ENCODE measurements at places on chromosomes 11 and 22.

DNA sequence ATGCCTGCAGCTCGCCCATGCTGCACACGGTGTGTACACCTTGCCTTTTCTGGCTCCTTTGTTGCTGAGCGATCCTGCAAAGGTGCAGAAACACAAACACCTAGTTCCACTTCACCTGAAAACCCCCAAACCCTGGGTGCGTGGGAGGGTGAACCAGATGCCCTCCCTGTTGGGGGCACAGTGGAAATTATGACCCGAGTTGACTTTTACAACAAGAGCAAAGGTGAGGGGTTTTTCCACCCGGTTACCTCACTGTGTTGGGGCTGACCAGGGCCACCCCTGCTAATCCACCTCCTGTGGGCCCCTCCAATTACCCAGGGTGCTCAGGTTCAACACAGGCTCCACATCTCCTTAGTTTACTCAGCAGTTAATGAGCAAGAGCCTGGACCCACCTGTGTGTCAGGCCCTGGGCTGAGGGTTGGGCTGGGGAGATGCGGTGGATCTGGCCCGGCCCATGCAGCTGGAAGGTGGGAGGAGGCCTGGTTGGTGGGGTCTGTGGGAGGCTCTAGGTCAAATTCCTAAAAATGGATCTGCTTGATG is 42.1 kb downstream of the LRRC32 start:
- no peak for DNase-seq

DNA sequence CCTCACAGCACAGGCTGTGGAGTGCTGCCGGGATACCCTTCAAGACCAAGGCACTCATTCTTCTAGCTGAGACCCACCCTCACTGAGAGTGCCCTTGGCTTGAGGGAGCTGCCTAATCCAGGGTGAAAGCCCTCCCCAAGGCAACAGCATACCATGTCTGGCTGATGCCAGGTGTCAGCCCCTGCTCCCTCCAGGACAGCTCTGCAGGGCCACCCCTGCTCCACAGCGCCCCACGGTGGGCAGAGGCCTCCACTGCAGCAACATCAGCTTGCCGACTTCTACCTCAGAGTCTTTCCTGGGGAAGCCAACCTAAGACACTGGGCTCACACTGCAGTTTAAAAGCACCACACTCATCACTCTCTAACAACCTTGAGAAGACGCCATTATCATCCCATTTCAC is 29.0 kb downstream of the TTLL1 start:
- DNase-seq = no peak

DNA sequence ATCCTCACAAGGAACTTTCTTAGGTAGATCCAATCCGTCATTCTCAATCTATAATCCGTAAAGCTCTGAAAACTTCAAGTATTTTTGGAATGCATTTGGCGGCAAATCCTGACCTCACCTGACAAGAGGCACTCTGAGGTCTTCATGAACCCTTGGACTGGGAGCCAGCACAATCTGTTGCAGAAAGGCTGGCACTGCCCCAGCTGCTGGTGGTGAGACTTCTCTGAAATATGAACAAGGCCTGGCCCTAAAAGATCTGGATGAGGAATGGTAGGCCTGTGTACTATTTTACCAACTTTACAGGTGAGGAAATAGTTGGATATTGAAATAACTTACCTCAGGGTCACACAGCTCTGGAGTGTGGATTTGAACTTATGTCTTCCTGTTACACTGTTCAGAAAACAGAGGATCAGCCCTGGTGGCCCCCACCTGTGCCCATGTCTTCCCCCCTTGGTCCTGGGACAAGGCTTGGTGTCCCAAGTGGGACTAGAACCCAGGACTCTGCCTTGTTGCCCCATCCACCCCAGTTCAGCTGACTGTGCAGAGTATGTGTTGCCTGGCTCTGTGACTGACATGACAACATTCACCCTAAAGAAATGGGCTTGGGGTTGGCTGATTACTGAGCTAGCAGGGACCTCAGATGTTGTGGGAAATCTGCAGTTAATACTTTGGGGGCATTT is 471.4 kb downstream of the MN1 start:
- no peak for DNase-seq

GRCh38 chr22:26847816-26848215 is 190.4 kb downstream of the MIAT start:
- no peak for DNase-seq

DNA sequence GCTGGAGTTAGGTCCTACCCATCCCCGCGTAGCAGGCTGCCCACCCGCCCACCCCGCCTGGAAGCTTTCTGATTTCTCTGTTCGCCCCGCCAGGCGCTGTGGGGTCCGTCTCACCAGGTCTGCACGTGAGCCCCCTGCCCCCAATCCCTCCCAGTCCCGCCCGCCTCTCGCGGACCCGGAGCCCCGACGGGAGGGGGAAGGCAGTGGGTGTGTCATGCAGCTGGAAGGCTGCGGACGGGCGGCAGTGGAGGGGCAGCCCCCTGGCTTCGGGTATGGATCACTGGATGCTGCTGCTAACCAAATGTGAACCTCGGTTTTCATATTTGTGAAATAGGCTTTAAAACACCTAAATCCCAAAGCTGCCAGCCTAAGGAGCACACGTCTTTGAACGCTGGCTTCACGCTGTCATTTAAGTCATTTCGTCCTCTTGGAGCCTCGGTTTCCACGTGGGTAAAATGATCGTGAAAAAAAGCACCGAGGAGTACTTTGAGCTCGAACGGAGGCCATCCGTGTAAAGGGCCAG is 568 bp upstream of the BIK start:
- no peak for DNase-seq

- no peak for DNase-seq
Measured at GRCh38 chr11:9028581-9028980, 24.8 kb upstream of the NRIP3 start.

GRCh38 chr11:131832079-131832478 is 461.7 kb downstream of the NTM start:
- no peak for DNase-seq

- no peak for DNase-seq
Measured at GRCh38 chr11:9302448-9302847, 11.9 kb downstream of the TMEM41B start.

GRCh38 chr11:58616594-58616993 is 5.9 kb upstream of the CNTF start:
- peak; percentile 46 for DNase-seq

- peak; percentile 53 for DNase-seq
Measured at GRCh38 chr22:22060200-22061084, 77.9 kb upstream of the TOP3B start.

DNA sequence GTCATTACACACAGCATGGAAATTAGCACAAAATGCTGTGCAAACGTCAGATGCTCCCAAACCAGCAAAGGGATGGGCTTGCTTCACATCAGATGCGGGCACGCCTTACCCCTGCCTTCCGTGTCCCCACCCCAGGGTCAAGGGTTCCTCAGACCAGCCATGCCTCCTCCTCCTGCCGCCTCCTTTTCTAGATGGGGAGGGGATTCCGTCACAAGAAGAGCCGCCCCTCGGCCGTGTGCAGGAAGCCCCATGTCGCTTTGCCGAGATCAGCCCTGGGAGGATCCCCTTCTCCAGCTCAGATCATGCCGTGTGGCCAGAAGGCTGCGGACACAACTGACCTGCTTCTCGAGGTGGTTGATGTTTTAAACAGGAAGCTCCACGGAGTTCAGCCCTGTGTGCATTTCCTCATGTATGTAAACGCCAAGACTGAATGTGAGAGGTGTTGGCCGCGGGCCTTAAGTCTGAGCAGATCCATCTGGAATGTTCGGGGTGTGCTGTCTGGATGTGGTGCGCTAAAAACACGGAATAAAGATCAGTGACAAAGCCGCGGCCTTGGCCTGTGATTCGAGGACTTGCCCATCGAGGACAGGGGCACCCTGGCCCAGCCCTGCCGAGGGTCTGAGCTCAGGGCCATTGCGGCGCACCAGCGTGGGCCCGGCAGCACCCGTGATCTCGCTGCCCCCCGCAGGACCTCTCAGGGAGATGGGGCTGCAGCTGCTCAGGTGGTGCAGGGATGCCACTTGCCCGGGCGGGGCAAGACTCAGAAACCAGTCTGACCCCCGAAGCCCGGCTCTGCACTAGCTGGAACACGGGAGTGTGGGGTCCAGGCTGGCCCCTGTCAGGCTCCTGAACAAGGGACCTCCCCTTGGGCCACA is 412.9 kb downstream of the TBC1D22A start:
- peak; percentile 8 for DNase-seq

GRCh38 chr11:103808252-103808651 is 228.2 kb upstream of the DDI1 start:
- no peak for DNase-seq

- DNase-seq = no peak
Measured at GRCh38 chr11:44531636-44532035, 33.8 kb upstream of the CD82 start.

DNA sequence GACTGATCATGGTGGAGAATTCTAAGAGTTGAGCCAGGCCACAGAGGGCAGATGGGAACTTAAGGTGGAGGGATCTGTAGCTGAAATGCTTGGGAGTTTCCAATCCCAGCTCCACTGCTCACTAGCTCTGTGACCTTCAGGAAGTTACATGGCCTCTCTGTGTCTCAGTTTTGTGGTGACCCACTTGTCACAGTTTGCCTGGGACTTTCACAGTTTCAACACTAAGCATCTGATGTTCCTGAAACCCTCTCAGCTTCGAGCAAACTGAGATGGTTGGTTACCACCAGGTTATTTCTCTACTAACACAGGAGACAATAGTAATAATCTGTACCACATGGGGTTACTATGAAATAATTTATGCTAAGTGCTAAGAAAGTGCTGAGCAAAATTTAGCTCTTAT is 505.3 kb downstream of the OPCML start:
- DNase-seq = no peak

GRCh38 chr22:39422721-39423120 is 23.1 kb downstream of the TAB1 start:
- no peak for DNase-seq

GRCh38 chr11:41461057-41461681 is 1.7 kb upstream of the LRRC4C start:
- no peak for DNase-seq

GRCh38 chr11:125588505-125588904 is 4.1 kb upstream of the STT3A start:
- DNase-seq = no peak

DNA sequence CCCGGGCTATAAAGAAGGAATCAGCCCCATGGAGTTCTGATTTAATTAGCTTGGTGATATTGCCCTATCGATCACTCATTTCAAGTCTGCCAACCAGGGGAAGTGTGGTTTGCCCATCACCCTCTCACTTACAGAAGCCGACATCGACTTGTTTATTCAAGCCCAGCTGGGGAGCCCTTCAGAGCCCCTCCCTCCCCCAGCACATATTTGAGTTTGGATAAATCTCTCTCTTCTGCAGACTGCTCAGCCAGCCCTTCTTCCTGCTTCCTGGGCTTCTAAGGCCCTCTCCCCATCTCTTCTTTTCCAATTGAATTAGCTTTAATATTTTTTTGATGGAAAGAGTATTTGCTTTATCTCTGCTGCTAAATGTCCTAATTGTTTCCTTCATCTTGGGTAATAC is 299.0 kb downstream of the MIAT start:
- no peak for DNase-seq

DNA sequence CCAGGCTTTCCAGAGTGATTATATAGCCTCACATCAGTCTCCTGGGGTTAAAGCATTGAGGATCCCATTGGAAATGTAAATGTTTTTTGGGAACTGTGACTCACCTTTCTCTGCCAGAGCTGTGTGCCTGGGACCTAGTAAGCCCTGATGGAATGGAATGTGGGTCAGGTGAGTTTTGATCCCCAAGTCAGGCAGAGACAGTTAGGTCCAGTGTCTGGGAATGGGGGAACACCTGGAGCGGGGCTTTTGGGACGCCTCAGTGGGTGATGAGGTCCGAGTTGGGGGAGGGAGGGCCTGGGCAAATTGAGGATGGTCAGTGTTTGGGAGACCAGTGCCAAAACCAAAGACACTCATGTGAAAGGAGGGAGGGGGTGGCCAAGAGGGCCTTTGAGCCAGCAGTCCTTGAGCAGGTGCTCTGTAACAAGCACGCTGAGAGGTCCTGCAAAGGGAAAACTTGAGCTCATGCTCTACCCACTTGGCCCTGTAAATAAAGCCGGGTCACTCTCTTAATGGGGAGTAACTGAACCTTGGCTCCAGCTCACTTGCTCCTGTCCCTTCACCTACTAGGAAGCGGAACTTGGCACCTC is 104.7 kb downstream of the NAV2 start:
- DNase-seq = no peak

All from tibial nerve (tissue), 4 donors.